ENCODE measurements at places on chromosomes 12 and 14. TPM values are rescaled to one million over a fixed set of nuclear protein-coding genes. Genes with fewer than 3 reads are reported as not detected.

DNA sequence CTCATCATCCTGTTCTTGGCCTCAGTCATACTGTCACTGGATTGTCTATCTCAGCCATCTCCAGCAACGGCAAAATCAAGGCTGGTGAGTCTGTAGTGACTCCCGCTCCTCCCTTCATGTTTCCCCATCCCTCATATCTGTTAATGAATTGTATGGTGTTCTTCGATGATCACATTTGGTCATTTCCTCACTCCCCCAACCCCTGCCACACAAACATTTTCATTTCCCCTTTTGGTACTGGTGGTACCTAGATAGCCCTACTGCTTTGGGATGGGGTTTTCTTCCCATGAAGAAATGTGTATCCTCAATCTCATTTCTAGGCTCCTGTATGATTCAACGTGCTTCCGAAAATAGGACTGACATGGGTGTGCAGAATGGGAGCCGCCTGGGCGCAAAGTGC, 2.7 kb upstream of the KLHL33 start:
- DNase-seq = no peak

DNA sequence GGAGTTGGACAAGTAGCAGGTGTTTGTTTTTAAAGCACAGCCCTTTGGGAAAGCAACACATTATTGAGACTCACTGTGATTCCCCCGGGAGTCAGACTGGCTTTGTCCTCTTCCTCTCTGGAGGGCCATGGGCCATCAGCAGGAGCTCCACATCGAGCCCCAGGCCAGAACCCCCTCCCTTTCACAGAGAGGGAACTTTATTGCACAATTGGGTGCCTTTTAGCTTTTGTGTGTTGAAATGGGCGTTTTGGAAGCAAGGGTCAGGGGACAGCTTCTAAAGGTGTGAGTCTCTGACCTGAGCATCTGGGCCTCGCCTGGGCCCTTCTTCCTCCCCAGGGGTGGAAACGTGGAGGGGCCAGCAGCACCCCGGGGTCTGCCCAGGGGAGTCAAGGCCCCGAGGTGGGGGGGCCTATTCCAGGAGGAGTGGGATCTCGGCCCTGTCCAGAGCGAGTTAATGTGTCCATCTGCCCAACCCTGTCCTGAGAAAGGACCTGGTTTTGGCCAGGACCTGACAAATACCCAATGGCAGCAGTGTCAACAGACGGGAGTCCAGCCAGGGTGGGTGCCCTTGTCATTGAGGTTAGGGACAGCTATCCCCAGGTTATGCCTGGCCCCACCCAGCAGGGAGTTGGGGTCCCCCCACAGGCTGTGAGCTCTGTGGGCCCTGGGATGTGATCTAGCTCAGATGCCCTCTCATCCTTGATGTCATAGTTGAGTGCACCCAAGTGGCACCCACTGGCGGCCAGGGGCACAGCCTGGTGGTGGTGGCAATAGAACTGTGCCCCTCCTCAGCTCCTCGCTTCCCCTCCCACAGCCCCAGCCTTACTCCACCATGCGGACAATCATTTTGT, 37.1 kb downstream of the SLC8B1 start:
- DNase-seq = no peak

DNA sequence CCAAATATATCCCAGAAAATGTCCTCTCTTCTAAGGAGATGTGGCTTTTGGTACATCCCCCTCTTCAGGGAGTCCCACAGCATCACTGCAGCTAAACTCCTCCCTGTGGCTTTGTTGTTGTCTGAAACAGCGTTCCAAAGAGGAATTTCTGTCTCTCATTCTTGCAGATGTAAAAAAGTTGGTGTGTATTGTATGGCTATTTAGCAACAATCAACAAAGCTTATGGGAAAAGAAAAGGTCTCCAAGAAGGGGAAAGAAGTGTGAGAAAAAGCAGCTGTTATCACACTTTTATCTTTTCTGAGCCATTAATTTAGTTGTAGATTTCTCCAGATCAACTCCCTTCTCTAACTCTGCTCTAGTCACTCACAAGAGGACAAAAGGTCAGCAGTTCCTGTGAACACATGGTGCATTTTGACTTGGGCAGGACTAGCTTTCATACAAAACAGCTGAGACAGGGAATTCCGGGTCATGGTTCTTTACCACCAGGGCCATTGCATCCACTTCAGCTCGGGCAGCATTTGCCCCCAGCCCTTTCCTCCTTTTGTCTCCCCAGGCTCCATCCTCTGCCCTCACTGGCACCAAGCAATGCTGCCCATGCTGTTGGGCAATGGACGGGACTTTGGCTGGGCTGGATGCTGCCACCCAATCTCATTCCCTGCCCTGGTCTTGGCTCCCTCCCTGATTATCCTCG, 184.7 kb downstream of the TMX1 start:
- DNase-seq = no peak

GRCh38 chr12:123398177-123398549, 14.2 kb downstream of the KMT5A start:
- DNase-seq = no peak

Gene LYZ
- total RNA-seq = not detected

Data from H9 (cell line).